Esophagus squamous epithelium (tissue), 5 donors: ENCODE measurements at places on chromosomes 11 and 22.

DNA sequence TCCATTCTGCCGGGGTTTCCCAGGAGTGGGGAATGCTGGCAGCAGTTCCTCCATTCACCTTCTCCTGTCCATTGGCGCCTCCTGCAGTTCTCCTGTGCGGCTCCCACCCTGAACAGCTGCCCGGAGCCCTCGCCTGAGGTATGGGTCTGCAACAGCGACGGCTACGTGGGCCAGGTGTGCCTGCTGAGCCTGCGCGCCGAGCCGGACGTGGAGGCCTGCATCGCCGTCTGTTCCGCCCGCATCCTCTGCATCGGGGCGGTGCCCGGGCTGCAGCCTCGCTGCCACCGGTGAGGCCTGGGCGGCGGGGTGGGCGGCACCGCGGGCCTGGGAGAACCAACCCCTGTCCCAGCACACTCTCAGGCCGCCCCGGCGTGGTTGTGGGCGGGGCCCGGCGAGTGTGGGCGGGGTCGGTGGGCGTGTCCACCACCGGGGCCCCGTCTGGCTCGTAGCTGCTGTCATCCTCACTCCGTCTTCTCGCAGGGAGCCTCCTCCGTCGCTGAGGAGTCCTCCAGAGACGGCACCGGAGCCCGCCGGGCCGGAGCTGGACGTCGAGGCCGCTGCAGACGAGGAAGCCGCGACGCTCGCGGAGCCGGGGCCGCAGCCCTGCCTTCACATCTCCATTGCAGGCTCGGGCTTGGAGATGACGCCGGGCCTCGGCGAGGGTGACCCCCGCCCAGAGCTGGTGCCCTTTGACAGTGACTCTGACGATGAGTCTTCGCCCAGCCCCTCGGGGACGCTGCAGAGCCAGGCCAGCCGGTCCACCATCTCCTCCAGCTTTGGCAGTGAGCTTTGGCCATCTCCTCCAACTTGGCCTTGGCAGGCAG lies 14.0 kb upstream of the RELT start:
- DNase-seq = no peak

- no peak for DNase-seq
These were observed 16.0 kb downstream of the ZNRF3 start for GRCh38 chr22:28899199-28899853.

DNA sequence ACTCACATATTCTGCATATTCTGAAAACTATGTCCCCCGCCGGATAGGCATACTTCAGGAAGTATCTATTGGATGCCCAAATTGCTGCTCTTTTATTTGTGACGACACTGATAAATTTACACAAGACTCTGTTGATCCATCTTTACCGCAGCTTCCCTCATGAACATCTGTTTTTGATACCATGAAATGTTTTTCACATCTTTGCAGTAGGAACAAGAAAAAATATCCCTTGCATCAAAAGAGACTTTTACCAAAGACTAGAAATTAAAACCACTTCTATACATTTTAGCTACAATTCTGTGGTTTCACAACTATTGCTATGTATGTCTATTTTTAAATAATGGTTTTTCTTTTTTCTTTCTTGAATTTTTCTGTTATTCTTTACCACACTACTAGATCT lies 15.3 kb downstream of the POU2AF2 start:
- DNase-seq = no peak

DNA sequence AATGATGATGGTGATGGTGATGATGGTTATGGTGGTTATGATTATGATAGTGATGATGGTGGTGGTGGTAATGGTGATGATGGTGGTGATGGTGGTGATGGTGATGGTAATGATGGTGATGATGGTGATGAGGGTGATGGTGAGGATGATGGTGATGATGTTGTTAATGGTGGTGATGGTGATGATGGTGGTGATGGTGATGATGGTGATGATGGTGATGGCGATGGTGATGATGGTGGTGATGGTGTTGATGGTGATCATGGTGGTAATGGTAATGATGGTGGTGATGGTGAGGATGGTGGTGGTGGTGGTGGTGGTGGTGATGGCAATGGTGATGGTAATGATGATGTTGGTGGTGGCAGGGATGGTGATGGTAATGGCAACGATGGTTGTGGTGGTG lies 1222.5 kb downstream of the BRD1 start:
- no peak for DNase-seq

DNA sequence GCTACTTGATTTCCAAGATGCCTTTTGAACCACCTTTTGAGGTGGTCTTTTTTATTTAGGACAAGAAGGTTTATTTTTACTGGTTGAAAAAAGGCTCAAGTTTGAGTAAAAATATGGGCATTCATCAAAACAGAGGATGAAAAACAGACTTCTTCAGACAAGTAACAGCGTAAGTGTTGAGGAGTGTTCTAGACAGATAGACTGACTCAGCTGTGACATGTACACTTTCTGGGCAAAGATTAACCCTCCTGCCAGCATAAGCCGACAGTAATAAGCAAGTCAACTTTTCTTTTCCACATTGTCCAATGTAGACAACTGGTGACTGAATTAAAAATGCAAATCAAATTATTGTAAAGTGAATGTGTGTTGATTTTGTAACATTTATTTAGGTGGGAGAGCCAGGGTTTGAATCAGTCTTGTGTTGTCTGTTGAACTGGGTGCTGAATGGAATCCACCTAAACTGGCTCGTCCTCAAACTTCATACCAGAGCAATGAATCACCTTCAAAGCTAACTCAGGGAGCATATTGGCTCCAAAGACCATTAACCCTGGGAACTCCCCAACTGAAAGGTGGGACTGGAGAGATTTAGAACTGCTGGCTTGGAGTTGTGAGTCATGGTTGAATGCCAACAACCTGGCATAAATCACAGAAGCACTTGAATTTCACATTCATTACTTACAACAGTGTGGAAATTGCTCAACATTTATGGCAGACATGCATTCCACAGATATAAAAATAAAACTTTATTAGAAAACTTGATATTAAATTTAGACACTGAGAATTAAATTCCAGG lies 377.0 kb downstream of the ETS1 start:
- DNase-seq = no peak
